ENCODE measurements at places on chromosomes 4 and X. TPM values are rescaled to one million over a fixed set of nuclear protein-coding genes. Genes with fewer than 3 reads are reported as not detected.

GRCh38 chrX:154516656-154517100, 646 bp upstream of the FAM3A start:
- no peak for DNase-seq

The NDST4 gene
- not detected for polyA plus RNA-seq

GRCh38 chr4:182206916-182207315, 36.3 kb upstream of the TENM3 start:
- no peak for DNase-seq

The FABP2 gene
- not detected for polyA plus RNA-seq

DNA sequence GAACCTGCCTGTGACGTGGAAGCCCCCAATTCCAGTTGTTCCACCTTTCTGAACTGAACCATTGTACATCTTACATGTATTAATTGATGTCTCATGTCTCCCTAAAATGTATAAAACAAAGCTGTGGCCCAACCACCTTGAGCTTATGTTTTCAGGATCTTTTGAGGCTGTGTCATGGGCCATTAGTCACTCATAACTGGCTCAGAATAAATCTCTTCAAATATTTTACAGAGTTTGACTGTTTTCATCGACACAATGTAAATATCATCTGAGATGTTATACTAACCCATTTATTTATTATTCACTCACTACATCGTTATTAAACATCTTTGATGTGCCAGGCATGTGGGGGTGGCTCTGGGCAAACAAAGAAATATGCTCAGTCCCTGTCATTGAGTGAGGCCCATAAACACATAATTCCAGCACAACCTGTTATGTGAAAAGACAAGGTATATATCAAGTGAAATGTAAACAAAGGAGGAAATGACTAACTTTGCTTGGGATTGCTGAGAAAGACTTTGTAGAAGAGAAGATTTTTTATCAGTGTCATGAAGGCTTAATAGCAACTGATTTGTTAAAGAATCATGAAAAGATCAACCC, 34.5 kb upstream of the PPM1K start:
- no peak for DNase-seq

DNA sequence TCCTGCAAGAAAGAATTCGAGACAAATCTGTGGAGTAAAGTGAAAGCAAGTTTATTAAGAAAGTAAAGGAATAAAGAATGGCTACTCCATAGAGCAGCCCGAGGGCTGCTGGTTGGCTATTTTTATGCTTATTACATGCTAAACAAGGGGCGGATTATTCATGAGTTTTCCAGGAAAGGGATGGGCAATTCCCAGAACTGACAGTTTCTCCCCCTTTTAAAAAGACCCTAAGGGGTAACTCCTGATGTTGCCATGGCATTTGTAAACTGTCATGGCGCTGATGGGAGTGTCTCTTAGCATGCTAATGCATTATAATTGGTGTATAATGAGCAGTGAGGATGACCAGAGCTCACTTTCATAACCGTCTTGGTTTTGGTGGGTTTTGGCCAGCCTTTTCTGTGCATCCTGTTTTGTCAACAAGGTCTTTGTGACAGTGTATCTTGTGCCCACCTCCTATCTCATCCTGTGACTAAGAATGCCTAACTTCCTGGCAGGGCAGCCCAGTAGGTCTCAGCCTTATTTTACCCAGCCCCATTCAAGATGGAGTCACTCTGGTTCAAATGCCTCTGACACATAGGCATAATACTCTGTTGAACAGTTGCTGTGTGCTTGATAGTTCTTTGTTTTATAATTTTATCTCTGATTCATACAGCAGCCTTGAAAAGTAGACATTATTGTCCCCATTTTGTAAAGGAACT, 25.8 kb downstream of the GAB1 start:
- no peak for DNase-seq

The GJB1 gene
- 0.15 TPM for polyA plus RNA-seq

DNA sequence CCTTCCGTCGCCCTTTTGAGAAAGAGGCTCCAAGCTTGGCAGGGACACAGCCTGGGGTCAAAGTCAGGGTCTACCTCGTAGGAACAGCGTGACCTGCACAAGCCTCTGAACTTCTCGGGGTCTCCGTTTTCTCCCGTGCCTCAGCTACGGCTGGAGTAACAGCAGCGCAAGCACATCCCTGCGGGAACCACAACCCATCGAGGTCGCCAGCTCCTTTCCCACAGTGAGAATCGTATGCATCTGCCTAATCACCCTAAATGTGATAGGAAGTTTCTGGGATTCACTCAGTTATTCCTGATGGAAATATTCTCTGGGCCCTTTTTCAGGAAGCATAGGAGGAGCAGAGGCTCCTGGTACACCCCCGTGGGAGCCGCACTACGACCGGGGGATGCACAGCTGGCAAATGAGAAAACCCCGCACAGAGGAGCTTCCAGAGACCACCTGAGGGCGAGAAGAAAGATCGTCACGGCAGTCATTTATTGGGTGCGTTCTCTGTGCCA, 24.7 kb downstream of the PPP2R2C start:
- DNase-seq = no peak

DNA sequence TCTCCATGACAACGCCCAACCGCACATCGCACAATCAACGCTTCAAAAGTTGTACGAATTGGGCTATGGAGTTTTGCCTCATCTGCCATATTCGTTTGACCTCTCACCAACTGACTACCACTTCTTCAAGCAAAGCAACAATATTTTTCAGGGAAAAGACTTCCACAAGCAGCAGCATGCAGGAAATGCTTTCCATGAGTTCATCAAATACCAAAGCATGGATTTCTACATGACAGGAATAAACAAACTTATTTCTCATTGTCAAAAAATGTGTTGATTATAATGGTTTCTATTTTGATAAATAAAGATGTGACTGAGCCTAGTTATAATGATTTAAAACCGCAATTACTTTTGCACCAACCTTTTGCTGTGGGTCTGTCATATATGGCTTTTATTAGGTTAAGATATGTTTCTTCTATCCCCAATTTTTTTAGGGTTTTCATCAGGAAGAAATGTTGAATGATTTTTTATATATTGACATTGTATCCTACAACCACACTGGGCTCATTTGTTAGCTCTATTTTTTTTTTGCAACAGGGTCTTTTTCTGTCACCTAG, 138.4 kb downstream of the PWWP3B start:
- DNase-seq = no peak

DNA sequence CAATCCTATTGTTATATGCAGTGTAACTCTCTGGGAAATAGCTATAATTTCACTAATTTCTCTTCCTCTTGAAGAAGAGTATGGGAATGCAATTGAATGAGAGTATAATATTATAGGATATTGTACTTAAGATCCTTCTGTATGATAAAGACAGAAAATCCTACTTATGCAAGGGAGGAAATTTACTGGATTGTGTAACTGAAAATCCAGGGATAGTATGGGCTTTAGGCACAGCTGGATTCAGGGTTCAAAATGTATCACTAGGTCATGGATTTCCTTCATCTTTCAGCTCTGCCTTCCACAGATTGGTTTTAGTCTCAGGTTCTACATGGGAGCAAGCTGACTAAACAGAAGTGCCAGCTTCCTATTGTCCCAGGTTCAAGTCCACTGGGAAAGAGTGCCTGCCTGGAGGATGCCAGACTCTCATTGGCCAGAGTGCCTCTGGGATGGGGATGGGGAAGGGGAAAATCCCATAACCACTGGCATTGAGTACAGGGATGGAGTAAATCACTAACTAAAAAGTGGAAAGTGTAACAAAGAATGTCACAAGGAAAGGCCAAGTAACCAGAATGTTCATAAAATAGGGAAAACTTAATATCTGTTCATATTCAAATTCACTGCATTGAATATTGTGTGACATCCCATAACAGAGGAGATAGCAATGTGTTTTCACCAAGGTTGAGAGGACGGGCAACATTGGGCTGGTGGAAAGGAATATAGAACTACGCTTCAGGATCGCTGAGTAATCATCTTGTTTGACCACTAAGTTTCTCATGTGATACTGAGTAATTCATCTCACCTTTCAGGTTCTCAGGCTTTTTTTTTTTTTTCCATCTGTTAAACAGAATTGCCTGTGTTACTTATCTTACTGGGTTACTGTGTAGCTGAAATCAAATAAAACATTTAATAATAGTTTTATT, 75.7 kb downstream of the ANXA3 start:
- DNase-seq = no peak

- DNase-seq = no peak
These were observed 50.3 kb downstream of the GASK1B start for GRCh38 chr4:158122501-158122900.

The MMRN1 gene
- polyA plus RNA-seq = not detected

The COX18 gene
- polyA plus RNA-seq = 9.7 TPM

The ASB12 gene
- not detected for polyA plus RNA-seq

The NHSL2 gene
- polyA plus RNA-seq = 0.29 TPM
